ENCODE measurements at places on chromosomes 1 and 21. TPM values are rescaled to one million over a fixed set of nuclear protein-coding genes. Genes with fewer than 3 reads are reported as not detected.

FAM229A gene
- 0.36 TPM for total RNA-seq

DNA sequence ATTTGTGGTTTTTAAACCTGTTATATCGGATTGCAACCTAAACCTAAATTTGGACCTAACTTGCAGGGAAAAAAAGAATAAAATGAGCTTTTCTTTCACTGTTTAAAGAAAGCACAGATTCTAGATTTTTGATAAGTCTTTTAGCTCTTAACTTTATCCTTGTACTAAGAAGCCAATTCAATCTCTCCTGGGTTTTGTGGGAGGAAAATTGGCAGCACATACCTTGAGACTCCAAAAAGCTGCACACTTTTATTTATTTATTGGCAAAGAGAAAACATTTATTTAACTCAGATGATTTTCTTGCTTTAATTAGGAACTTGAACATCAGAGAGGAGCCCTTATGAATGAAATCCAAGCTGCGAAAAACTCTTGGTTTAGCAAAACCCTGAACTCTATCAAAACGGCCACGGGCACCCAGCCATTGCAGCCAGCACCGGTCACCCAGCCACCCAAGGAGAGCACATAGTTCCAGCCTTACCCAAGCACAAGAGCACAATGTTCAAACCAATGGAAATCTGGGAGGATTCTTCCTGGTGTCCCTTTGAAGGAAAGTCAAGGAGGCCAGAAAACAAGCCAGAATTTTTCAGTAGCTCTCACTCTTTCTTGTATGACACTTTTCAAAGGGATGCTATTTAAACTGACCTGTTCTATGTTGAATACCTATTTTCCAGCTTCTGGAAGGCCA, 10.1 kb upstream of the CACYBP start:
- no peak for DNase-seq

AVPR1B gene
- total RNA-seq = not detected

DNA sequence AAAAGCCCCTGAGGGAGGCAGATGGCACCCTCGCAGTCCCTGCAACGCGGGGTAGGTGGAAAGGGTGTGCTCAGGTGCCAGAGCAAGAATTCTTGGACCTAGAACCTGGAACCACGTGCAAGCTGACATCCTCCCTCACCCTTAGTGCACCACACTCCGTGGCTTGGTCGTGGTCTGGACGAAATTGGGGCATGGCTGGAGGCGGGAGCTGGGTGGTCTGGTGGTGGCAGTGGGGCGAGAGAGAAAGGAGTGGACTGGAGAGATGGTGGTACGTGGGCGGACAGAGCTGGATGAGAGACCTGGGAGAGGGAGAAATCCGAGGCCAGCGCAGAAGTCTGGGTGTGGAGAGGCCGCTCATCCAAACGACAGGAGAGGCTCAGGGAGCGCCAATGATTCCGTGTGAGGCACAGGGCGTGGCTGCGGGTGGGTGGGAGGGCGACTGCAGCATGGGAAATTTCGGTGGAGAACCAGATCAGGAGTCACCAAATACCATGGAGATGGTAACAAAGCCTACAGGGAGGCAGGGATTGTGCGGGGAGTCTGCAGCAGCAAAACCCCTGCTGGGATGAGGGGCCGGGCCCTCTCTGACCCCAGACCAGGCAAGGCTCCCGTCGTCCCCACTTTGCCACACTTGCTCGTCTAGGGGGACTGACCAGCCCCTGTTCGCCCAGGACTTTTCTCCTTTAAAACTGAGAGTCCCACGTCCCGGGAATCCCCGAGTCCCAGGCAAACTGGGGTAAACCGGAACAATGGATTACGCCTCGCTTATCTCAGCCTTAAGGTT, 31.9 kb downstream of the CDCP2 start:
- DNase-seq = no peak

Data from IMR-90 (cell line).